ENCODE measurements at places on chromosomes 4 and X. TPM values are rescaled to one million over a fixed set of nuclear protein-coding genes. Genes with fewer than 3 reads are reported as not detected.
A peak's percentile ranks its signal among the peaks of the same experiment; 100 is the strongest.

GRCh38 chr4:3766785-3767569 is 792 bp downstream of the ADRA2C start:
- no peak for DNase-seq

DNA sequence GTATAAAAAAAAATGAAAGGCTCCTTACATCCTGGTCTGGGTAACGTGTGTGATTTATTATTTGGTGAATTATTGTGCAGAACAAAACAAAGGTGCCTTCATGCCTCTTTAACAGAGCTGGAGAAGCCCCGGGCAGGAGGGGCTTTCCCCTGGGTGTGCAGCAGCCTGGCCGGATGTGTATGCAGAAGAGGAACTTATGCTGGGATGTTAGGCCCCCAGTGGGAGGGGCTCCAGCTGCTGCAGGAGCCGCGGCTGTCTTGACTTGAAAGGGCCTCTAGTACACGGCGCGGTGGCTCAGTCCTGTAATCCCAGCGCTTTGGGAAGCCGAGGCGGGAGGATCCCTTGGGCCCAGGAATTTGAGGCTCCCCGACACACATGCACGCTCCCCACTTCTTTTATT is 16.0 kb downstream of the CCNQ start:
- peak; percentile 25 for DNase-seq

GRCh38 chr4:31291238-31291637 is 571.1 kb downstream of the PCDH7 start:
- DNase-seq, result no peak

- no peak for DNase-seq
Measured at GRCh38 chrX:22095286-22095685, 63.2 kb downstream of the PHEX start.

- DNase-seq, result no peak
Measured at GRCh38 chrX:38718311-38718710, 82.9 kb upstream of the MID1IP1 start.

DNA sequence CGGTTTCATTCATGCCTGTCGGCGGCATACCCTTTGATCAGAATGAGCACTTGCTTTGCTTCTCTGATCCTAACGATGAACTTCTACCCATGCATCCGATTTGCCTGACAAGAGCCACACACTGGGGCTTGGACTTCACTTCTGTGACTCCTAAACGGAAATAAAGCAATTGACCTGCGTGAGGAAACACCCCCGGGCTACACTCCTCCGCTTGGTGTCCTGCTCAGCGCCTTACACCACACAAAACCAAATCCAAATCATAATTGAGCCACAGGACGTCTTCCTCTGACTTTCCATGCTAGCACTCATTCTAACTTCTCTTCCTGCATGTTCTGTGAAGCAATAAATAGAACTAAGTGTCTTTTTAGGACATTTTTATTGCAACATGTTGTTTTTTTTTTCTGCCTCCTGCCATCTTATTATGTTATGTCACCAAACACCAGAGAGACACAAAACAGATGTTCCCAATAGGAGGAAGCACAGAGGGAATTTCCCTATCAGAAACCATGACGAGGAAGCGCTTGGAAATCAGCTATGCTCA is 110.8 kb upstream of the FAM9B start:
- DNase-seq, result no peak

- DNase-seq, result no peak
Measured at GRCh38 chr4:13498469-13498868, 14.3 kb upstream of the RAB28 start.

- DNase-seq, result no peak
Measured at GRCh38 chr4:77036206-77036605, 39.6 kb downstream of the CCNI start.

DNA sequence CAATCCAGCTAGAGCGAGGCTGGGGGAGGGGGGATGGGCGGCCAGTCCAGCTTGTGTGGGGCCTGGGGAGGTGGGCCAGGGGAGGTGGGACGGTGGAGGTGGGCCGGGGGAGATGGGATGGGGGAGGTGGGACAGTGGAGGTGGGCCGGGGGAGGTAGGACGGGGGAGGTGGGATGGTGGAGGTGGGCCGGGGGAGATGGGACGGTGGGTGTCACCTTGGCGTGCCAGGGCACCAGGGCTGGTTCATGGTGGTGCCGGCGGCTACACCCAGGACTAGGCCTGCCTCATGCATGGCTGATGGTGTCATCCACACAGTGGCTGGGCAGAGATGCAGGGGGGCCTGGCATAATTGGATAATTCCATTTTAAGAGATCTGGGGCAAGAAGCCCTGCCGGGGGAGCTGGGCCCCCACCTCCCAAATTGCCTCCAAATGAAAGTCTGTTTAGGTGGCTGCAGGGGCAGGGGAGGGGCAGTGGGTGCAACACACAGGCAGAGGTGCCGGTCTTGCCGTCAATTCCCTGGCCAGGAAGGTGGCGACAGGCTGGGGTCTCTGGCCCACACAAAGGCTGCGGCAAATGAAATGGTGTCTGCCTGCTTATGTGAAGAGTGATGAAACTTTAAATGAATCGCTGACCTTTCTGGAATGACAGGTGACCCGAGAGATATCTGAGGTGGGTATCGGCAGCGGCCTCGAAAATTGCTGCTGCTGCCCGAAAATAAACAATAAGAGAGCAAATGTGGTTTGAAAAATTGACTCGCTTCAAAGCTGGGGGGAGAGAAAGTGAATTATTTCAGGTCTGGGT is 82.1 kb downstream of the FAM53A start:
- DNase-seq, result no peak

The MSL3 gene
- total RNA-seq, result 22.2 TPM

The CWH43 gene
- total RNA-seq, result 5.0 TPM

The ZNF157 gene
- total RNA-seq, result 0.53 TPM

The IL2 gene
- not detected for total RNA-seq

The CD40LG gene
- not detected for total RNA-seq

The MAGEA10 gene
- total RNA-seq, result not detected

The ZNF718 gene
- total RNA-seq, result 34.3 TPM

The IL21 gene
- not detected for total RNA-seq

The DAPP1 gene
- 19.6 TPM for total RNA-seq

All from urinary bladder (tissue), 4 donors.